ENCODE measurements at places on chromosomes 16 and 17.

DNA sequence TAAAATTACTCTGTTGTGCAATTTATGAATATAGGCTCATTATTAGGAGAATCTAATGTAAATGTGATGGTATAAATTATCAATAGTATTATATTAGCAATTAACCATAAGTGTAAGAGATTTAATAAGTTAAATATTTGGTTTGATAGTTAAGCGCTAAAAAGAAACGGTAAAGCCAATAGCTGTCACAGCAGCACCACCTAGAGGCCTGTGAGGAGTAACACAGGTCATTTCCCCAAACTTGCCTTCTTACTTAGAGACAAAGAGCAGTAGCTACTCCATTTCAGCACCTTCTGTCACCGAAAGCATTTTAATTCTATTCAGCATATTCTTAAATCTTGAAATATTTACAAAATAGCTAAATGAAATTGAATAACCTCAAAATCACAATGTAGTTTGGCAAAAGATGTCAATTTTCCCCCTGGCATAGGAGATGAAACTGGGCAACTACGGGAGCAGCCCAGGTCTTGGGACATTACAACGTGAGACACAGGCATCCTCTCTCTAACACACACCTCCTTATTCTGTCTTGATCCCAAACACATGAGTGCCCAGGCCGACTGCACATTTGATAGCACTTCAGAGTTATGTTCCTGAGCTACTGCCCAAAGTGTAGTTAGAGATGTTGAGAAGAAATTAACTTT lies 14.3 kb upstream of the DYNLRB2 start:
- DNase-seq: no peak

DNA sequence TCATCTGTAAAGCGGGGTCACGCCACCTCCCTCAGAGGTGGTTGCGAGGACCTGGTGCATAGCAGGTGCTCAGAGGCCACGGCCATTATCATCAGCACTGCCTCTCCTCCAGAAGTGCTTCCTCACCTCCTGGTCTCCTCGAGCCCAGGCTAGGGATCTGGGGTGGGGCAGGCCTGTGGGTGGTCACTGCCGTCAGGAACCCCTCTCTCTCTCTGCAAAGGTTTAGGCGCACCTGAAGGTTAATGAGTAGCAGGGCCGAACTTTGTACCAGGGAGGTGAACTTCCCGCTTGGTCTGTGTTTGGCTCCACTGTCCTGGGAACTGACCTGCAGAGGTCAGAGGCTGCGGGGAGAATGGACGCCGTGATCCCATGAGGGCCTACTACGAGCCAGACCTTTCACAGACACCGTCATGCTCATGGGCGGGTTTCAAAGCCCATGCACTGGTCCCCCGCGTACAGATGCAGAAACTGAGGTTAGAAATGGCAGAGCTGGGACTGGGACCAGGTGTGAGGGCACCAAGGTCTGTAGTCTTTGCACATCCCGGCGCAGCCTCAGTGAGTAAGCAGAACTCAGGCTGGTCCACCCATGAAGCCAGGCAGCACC lies 13.8 kb downstream of the JUP start:
- no peak for DNase-seq

DNA sequence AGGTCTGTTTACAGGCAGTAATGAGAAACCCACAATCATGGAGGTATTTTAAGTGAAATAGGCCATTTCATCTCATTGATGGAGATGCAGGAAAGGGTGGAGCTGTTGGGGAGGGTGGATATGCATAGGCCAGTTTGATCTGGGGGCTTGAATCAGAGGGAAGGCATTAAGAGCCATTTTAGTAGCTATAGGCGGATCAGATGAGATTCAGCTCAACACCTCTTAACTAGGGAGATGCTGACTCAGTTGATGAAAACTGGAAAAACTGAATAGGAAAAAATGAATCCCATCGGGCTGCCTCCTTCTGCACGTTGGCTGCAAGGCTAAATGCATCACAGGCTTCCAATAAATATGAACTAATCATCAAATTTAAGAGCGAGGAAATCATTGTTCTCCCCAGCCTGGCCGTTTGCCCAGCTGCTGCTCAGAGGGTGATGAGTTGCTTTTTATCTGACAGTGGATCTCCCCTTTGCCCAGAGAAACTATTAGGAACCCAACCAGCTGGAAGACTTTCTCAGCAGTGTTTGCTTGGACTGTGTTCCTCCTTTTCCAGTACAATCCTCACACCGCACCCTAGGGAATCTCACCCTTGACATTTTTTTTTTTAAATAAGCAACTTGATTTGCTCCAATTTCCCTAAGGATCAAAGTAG lies 149.6 kb downstream of the SOX9 start:
- DNase-seq: no peak

GRCh38 chr17:77836557-77837041 lies 121.9 kb upstream of the TNRC6C start:
- no peak for DNase-seq

DNA sequence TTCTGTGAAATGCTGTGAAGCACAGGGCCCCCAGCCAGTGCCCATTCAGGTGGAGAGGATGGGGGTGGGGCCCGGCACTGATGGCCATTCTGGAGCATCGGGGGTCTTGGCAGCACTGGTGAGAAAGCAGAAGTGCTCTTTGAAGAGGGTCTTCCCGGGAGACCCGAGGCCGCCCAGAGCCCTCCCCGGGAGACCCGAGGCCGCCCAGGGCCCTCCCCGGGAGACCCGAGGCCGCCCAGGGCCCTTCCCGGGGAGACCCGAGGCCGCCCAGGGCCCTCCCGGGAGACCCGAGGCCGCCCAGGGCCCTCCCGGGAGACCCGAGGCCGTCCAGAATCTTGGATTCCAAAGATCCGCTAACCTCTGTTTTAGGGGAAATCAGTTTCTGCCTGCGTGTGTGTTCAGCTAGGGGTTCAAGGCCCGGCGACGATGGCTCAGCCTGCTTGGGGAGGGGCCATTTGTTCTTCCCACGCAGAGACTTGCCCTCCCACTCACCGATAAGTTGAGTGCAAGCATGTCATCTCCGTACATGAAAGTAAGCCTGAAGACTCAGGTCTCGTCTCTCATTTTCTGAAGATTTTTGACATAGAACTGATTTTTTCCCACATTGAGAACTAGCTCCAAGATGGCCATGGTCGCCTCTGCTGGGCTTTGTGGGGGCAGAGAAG lies 35.2 kb upstream of the CAPN15 start:
- DNase-seq: no peak
